ENCODE measurements at places on chromosomes 5 and 9.

DNA sequence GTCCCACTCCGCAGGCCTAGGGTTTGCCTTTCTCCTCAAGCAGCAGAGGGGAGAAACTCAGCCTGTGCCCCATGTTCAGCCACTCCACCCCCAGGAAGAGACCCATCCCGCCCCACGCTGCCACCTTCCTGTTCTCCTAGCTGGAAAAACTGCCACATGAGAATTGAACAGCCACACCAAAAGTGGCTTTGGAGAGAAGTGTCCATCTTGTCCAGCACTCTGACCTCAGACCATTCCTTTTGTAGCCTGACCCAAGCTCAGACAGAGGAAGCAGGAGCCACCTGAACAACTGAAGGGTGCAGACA is 8.3 kb upstream of the SLC25A48 start:
- H3K4me1 ChIP-seq: no peaks in the 10 kb centered on the region
- DNase-seq: no peak
- no peaks in the 10 kb centered on the region for H3K27me3 ChIP-seq
- no peak overlapping the region for H3K4me3 ChIP-seq

DNA sequence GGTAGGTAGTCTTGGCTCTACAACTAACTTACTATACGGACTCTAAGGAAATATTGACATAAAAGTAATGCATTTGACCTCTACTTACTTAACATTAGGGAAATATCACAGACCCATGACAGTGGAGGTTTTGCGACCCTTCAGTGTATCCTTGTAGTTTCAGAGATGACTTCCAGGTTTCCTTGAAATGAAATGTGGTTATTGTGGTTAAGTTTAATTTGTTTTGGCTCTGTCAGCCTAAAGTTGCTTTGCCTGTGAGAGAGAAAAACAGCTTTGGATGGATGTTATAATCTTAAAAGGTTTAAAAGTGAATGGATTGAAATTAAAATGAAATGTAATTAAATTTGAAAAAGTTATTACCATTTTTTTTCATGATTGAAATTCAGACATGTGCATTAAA is 42.9 kb downstream of the LRRTM2 start:
- H3K36me3 ChIP-seq: peaks cover 66% of the 10 kb centered on the region
- no peaks in the 10 kb centered on the region for H3K27me3 ChIP-seq
- no peaks in the 10 kb centered on the region for H3K4me1 ChIP-seq
- H3K27ac ChIP-seq: no peak overlapping the region
- H3K4me3 ChIP-seq: no peak overlapping the region

- H3K36me3 ChIP-seq: no peaks in the 10 kb centered on the region
- H3K27me3 ChIP-seq: no peaks in the 10 kb centered on the region
- H3K27ac ChIP-seq: no peak overlapping the region
- no peaks in the 10 kb centered on the region for H3K4me1 ChIP-seq
- DNase-seq: no peak
- no peak overlapping the region for H3K4me3 ChIP-seq
Observed at GRCh38 chr5:133402775-133403174, 209.6 kb downstream of the FSTL4 start.

DNA sequence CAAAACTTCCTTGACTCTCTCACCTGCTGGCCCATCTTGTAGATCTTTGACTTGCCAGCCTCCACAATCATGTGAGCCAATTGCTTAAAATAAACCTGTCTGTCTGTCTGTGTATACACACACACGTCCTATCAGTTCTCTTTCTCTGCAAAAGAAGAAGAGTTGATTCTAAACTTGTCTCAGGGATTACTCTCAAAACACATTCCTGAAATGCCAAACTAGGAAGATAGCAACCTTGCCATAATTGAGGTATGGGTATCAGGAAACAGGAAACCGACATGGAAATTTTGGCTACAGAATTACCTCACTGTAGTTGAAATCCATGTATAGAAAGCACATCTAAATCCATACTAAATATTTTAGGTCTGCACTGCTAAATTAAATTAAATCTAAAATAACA is 483.4 kb downstream of the PLK2 start:
- H3K27ac ChIP-seq: no peak overlapping the region
- no peaks in the 10 kb centered on the region for H3K27me3 ChIP-seq
- no peaks in the 10 kb centered on the region for H3K4me1 ChIP-seq
- H3K4me3 ChIP-seq: no peak overlapping the region

DNA sequence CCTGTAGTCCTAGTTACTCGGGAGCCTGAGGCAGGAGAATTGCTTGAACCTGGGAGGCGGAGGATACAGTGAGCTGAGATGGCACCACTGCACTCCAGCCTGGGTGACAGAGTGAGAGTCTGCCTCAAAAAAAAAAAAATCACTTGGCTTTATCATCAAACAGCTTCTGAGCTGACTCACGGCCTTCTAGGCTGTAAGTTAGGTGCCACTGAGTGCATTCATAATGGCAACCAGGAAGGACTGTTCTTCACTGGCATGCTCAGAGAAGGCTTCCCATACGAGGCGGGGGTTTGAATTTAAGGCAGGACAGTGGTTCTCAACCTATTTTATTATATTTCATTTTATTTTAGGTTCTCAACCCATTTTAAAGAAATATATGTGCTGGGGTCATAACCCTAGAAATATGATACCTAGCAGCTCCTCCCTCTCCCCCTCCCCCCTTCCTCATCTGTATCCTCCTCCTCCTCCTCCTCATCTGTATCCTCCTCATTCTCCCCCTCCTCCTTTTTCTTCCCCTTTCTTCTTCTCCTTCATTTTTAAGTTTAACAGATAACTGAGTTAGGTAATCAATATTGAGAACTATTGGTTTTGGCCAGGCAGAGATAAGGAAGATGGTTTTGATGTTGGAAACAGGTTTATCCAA is 19.0 kb upstream of the LHFPL2 start:
- no peak for DNase-seq
- no peaks in the 10 kb centered on the region for H3K4me1 ChIP-seq
- H3K4me3 ChIP-seq: no peak overlapping the region
- H3K36me3 ChIP-seq: no peaks in the 10 kb centered on the region
- H3K27me3 ChIP-seq: no peaks in the 10 kb centered on the region
- H3K27ac ChIP-seq: no peak overlapping the region

GRCh38 chr9:95313010-95313498 is 4.5 kb downstream of the FANCC start:
- no peaks in the 10 kb centered on the region for H3K36me3 ChIP-seq
- H3K4me3 ChIP-seq: peak overlapping the region; percentile 20
- H3K4me1 ChIP-seq: peaks cover 15% of the 10 kb centered on the region
- no peaks in the 10 kb centered on the region for H3K27me3 ChIP-seq
- H3K27ac ChIP-seq: no peak overlapping the region

GRCh38 chr9:127919253-127919815 is 2.5 kb upstream of the ST6GALNAC4 start:
- H3K4me1 ChIP-seq: peaks cover 40% of the 10 kb centered on the region
- H3K4me3 ChIP-seq: no peak overlapping the region
- H3K27me3 ChIP-seq: no peaks in the 10 kb centered on the region
- H3K36me3 ChIP-seq: peaks cover 4% of the 10 kb centered on the region
- H3K27ac ChIP-seq: peak overlapping the region; percentile 73
- DNase-seq: peak; percentile 98

- no peak for DNase-seq
- H3K27me3 ChIP-seq: no peaks in the 10 kb centered on the region
- peaks cover 37% of the 10 kb centered on the region for H3K36me3 ChIP-seq
- peaks cover 3% of the 10 kb centered on the region for H3K4me1 ChIP-seq
Observed at GRCh38 chr9:110148384-110148783, 59.6 kb downstream of the C9orf152 start.

DNA sequence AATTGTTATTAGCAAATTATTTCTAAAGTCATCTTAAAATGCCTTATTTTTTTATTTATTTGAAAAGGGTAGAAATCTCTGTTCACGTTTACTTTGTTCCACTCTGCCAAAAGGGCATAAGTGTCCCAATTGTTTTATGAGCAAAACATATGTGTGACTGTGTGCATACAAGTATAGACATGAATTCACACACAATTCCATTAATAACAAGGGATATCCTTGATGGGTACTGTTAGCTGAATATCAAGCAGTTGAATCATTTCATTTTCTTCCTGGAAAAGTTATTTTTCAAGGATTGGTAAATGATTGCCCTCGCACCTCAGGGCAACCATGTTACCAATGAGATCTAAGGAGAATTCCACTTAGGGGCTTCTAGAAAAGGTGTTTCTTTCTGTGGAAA is 92.1 kb upstream of the TAF11L2 start:
- no peaks in the 10 kb centered on the region for H3K27me3 ChIP-seq
- peaks cover 16% of the 10 kb centered on the region for H3K4me1 ChIP-seq
- DNase-seq: no peak
- peak overlapping the region; percentile 70 for H3K27ac ChIP-seq
- no peak overlapping the region for H3K4me3 ChIP-seq

DNA sequence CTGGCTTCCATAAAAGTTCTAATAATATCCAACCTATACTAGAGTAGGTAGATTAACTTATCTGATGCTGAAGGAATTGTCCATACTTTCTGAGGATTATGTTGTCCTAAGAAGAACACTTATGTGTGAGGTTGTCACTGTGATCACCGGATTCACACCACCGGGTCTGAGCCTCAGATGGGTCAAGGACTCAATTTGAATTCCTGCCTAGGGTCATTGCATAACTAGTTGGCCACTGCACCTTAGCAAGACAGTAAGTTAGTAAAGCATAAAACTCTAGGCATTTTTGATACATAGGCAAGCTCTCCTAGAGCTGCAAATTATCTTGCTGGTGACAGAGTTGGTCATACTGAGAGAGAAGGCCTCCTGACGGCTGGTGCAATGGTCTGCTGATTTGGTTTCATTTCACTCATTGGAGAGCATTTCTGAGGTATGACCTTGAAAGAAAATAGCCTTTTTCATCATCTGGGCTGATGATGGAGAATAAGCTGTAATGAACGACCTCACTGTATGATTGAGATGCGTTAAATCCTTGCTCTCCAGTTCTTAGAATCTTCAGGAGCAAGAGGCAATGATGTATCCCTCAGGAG is 72.0 kb upstream of the CKMT2 start:
- no peaks in the 10 kb centered on the region for H3K27me3 ChIP-seq
- DNase-seq: no peak
- H3K36me3 ChIP-seq: no peaks in the 10 kb centered on the region
- H3K27ac ChIP-seq: no peak overlapping the region
- H3K4me3 ChIP-seq: no peak overlapping the region
- H3K4me1 ChIP-seq: no peaks in the 10 kb centered on the region

GRCh38 chr9:77094150-77094549 is 74.7 kb downstream of the FOXB2 start:
- peaks cover 18% of the 10 kb centered on the region for H3K27me3 ChIP-seq
- H3K27ac ChIP-seq: no peak overlapping the region
- no peak for DNase-seq
- no peaks in the 10 kb centered on the region for H3K4me1 ChIP-seq

DNA sequence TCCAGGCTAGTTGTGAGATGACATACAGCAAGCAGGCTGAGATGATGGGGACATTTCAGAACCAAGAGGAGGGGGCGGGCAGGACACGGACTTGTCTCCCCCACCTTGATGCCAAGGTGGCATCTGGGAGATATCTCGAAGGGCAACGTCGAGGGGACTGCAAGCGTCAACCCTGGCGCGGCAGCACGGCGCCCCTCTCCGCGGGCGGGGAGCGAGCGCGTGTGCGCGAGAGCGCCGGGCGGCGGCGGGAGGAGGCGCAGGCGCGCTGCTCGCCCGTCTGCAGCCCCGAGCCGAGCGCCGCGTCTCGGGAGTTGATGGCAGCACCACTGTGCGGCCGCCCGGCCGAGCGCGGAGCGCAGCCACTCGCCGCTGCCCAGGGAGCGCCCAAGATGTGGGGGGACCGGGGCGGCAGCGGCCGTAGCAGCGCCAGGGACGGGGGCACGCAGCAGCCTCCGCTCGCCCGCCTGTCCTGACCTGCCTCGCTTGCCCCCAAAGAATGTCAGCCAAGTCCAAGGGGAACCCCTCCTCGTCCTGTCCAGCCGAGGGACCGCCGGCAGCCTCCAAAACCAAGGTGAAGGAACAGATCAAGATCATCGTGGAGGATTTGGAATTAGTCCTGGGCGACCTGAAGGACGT is at the start of gene PRR16:
Gene PRR16, plus strand, starts transcription at position 310 of the 636 bp plus-strand sequence.
- no peaks in the 10 kb centered on the region for H3K4me1 ChIP-seq
- no peak within 1 kb of the TSS for H3K27ac ChIP-seq
- peak within 1 kb of the TSS; percentile 42 for H3K4me3 ChIP-seq
- no peaks in the 10 kb centered on the region for H3K36me3 ChIP-seq

Data from RWPE2 (cell line).